ENCODE measurements at places on chromosomes 1 and 21. TPM values are rescaled to one million over a fixed set of nuclear protein-coding genes. Genes with fewer than 3 reads are reported as not detected.

TMEM125 gene
- total RNA-seq, result 0.92 TPM

TDRD10 gene
- total RNA-seq, result 3.7 TPM

PDPN gene
- 10.5 TPM for total RNA-seq

FMOD gene
- 57.1 TPM for total RNA-seq

OMA1 gene
- 58.6 TPM for total RNA-seq

SLC30A10 gene
- total RNA-seq, result 2.2 TPM

PRAMEF25 gene
- total RNA-seq, result not detected

All from tongue (tissue), 3 donors.